ENCODE measurements at places on chromosomes 6 and 20.
A peak's percentile ranks its signal among the peaks of the same experiment; 100 is the strongest.

DNA sequence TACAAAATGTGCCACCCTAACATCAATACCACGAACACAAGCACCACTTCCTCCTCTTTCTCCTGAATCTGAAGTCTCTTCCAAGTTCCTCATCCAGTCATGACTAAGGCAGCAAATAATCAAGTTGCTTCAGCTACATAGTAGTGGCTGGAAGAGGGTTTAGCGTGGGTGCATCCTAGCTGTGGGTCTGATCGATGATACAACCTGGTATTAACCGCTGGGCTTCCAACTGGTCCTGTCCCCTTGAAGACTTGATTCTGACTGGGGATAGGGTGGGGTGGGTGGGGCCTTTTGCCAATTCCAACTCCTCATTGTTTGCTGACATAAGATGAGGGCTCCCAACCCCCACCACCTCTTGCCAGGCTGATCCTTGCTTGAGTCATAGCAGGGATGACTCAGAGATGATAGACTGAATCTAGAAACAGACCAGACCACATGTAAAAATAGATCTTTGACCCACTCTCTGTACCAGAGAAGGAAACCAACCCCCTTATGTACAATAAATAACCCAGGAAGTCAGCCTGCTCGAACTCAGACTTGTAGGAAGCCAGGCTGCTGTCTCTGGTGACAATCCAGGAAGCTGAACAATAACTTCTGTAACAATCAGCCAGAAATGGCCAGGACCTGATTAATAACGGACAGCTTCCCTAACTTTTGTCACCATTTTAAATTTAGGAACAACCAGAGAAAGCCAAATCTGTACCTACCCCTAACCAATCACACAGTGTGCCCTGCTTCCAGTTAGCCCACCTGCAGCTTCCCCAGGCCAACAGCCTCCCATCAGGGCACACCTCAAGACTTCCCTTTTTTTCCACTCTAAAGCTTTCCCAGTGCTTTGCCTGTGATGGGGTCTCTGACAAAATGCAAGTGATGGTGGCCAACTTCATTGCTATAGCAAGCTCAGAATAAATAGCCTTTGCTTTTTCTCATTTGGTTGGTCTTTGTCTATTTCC is 68.9 kb upstream of the FAM184A start:
- DNase-seq = peak; percentile 89

DNA sequence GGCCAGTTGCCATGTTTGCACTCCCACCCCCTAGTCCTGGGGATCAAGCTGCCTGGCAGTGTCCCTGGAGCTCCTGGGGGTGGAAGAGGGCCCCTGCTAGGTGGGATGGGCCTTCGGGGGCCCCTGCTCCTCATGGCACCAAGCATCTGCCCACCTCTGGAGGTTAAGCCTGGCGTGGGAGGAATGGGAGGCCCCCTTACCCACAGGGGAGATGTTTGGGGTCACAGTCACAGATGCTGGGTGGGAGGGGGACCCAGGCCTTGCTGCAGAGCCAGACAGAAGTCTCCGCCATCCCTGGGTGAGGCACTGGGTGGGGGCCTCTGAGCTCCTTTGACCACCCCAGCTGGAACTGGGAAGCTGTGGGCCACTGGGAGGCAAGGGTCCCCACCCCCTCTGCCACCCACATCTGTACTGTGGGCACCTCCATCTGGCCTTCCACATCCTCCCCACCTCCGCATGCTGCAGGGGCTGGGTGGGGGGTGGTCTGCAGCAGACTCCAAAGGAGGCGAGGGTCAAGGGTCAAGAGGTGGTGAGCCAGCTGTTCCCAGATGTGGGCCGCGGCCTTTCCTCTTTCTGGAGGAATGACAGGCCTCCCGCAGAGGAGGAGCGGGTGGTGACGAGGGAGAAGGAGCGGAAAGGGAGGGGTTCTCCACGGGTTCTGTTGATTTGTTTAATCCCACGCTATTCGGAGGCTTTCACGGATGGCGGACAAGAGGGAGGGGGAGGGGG is 41.5 kb downstream of the YTHDF1 start:
- no peak for DNase-seq

DNA sequence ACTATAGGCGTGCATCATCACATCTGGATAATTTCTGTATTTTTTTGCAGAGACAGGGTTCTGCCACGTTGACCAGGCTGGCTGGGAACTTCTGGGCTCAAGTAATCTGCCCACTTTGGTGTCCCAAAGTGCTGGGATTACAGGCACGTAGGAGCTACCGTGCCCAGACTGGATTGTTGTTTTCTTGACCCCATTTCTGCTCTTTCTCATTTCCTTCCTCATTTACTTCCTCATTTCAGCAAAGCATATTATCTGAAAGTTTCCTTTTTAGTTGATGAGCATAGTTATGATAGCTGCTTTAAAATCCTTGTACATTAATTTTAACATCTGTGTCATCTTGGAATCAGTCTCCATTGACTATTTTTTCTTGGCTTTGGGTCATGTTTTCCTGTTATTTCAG is 301.0 kb upstream of the RUNX2 start:
- DNase-seq = no peak

- no peak for DNase-seq
These were observed 88.8 kb downstream of the CD24 start for GRCh38 chr6:106885679-106886078.

DNA sequence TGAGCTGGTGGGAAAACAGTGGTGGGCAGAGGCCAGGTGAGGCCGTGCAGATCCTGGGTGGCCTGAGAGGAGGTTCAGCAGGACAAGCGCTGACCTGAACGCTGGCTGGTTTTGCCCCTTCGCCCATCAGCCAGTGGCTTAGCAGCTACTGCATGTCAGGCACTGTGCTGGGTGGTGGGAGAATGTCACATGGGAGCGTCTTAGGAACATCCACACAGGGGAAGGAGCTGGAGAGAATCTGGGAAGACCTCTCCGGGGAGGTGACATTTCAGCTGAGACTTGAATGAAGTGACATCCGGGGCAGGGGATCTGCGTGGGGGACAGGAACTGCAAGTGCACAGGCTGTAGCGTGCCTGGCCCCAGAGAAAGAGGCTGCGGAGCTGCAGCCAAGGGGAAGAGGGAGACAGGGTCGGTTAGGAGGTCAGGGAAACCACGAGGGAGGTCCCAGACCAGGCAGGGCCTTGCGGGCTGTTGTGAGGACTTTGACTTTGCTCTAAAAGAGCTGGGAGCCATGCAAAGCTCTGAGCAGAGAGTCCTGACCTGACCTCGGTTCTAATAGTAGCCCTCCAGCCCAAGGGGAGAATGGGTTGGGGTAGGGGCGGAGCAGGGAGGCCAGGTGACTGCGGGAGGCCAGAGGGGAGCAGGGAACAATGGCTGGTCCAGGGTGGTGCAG is 156.8 kb upstream of the PTPN1 start:
- DNase-seq = no peak

- DNase-seq = no peak
These were observed 68.6 kb downstream of the BCKDHB start for GRCh38 chr6:80174900-80175572.

- no peak for DNase-seq
These were observed 140.3 kb upstream of the SULF2 start for GRCh38 chr20:47925593-47925992.

DNA sequence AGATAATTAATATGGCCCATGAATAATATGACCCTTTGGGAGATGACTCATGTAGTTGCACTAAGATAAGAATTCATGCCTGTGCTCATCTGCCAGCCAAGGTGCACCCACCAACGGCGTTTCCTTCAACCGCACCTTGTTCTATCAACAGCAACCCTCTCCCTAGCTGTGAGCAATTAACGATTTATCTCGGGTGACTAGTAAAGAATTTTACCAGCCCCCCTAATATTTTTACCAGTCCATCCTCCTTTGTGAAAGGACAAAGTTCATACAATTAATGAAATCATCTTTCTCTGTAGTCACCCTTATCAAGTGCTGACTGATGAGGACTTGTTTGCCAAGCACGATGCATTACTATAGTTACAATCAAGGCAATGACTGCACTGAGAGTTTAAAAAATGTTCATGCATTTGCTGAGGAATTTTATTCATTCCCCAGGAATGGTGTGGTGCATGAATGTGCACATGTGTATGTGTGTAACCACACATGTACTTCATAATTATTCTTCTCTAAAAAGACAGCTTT is 118.7 kb downstream of the SMOC2 start:
- no peak for DNase-seq

DNA sequence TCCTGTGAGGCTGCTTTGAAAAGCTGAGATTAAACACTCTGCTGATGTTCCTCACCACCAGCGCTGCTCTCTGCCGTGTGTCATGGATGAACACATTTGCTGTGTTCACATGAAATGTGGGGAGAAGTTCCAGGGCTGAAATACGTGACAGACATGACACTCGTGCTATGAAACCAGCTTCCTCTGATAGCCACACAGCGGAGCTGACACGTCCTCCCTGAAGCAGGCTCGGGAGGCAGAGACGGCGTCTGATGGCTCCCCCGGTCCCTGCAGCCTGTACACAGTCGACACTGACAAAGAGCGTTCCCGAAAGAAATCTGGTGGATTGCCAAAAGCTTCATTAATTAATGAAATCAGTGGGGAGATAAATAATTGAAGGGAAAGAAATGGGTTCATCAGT is 17.5 kb downstream of the AGPAT4 start:
- DNase-seq = no peak

- DNase-seq = no peak
These were observed 1.3 kb downstream of the C6orf141 start for GRCh38 chr6:49551866-49552129.

GRCh38 chr6:146949425-146949824 is 254.8 kb upstream of the STXBP5 start:
- no peak for DNase-seq

- no peak for DNase-seq
These were observed 120.0 kb downstream of the TMEM242 start for GRCh38 chr6:157203312-157203744.

- peak; percentile 25 for DNase-seq
These were observed 134.6 kb upstream of the NEDD9 start for GRCh38 chr6:11366934-11367637.

- DNase-seq = no peak
These were observed 28.7 kb downstream of the ECT2L start for GRCh38 chr6:138824482-138825144.

DNA sequence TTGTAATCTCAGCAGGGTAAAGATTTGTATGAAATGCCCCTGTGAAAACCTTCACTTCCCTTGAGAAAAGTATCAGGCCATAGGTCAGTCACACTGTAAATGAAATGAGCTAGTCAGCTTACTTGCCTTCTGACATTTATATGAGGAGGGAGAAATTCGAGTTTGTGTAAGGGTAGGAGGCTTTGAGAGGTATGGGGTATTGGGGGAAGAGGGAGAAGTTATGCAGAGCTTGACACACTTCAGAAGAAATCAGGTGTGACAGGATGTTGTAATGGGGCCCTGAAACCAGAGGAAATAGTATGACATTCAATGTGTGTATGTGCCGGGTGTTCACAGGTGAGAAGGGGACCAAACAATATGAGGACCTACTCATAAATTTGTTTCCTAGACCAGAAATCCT is 64.2 kb upstream of the CCN6 start:
- DNase-seq = no peak

DNA sequence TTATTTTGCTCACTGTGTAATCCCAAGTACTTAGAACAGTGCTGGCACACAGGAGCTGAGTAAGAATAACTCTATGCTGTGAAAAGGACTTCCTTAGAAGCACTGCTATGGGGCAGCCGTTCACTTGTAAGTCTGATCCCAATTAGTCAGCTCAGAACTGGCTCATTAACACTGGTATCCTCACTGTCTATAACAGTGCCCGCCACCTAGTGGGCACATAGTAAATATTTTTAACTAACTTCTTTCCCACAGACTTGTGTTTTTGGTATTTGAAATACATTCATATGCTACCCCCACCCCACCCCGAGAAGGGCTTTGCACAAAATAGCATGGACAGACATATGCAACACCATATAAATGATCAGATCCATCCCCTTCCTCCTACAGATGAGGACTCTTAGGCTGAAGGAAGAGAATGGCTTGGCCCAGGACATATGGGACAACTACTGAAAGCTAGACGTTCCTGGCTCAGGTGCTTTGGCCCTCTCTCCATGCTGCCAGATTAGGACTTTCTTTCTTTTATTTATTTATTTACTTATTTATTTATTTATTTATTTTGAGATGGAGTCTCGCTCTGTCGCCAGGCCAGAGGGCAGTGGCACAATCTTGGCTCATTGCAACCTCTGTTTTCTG is 47.1 kb downstream of the DST start:
- peak; percentile 20 for DNase-seq

DNA sequence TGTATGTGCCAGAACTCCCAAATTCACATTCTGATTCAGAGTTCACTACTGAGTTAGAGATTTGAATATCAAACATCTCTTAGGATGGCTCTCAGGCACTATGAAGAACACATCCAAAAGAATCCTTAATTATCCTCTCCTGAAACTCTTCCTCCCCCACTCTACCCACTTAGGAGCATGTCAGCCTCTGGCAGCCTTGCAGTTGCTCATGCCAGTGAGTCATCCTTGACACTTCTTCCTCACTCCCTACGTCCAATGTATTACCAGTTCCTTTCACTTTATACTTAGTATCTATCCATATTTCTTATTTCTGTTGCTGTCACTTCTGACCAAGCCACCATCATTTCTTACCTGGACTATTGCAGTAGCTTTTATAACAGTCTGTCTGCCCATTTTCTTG is 192.0 kb upstream of the IMPG1 start:
- DNase-seq = peak; percentile 29

- DNase-seq = no peak
These were observed 553.7 kb downstream of the COL12A1 start for GRCh38 chr6:74651948-74652842.

DNA sequence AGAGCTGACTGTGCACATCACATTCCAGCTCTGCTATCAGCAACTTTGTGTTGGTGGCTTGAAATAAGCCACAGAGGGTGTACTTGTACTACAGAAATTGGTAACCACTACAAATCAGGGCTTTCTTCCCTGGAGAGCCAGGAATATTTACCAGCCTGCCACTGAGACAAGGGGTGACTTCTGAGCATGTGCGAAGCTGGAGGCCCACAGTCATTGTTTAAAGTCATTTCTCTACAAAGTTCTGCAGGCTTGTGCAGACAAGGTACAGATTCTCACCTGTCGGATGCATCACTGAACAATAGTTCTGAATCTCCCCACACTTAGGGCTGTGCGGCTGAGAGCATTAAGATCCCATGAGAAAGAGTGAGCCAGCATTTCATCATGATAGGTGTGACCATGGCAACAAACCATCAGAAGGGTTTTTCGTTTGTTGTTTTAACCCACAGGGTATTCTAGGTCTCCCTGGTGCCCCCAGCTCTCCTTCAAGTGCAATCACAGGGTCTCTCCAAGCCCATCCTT is 292.8 kb downstream of the CDC5L start:
- DNase-seq = no peak

GRCh38 chr6:3260296-3260695 is 1.5 kb downstream of the PSMG4 start:
- DNase-seq = no peak

DNA sequence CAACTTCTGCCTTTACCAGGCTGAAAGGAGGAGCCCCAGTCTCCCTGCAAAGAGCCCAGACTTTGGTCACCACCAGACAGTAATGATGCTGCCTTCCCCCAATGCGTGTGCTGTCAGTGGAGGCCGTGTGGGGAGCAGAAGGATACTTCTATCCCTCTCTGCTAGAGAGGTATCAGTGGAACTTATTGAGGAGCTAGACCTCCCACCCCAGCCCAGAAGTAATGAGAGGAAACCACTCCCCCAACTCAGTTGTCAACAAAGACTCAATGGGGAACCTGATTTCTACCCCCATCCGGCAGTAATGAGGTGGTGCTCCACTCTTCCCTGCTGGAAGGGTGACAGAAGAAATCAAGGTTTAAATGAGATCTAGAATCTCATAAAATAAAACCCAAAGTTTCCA is 4.4 kb upstream of the WFDC8 start:
- DNase-seq = no peak
